ENCODE measurements at places on chromosomes 11 and 22.

DNA sequence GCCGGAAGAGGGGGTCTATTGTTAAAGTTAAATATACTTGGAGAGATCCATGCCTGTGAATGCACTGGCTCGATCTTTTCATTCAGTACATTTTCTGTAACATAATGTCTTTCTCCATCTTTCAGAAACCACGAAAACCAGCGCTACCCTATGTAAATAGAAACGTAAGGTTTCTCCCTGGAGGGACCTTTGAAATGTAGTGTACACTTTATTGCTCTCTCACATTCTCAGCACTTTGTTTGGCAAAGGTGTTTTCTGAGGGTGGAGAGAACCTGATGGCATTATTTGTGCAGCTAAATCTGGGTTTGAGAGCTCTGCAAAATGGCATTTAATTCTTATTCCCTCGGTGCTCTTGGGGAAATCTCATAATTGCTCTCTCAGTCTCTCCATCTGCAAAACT lies 468.4 kb downstream of the NELL1 start:
- DNase-seq = no peak

- no peak for DNase-seq
Observed at GRCh38 chr11:85947431-85948272, 92.5 kb downstream of the CCDC83 start.

GRCh38 chr11:65625628-65626342 lies 10.2 kb downstream of the PCNX3 start:
- no peak for DNase-seq

DNA sequence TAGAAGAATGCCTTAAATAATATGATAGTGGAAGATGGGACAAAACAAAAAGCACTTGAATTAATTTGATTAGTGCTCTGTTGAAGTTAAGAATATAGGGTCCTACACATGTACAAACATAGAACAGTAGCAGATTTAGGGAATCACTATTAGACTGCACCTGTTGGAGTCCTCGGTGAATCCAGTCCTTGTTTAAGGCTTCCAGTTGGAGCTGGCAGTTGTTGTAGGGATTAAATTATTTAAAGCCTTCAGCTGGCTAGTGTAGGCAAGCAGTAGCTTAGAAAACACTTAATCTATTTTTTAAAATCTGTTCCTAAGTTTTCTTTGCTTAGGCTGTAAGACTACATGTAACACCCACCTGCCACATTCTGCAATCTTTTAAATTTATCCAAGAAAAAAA lies 24.5 kb upstream of the CSTF3 start:
- no peak for DNase-seq

GRCh38 chr11:47179655-47179991 lies 2.9 kb upstream of the ARFGAP2 start:
- DNase-seq = no peak

DNA sequence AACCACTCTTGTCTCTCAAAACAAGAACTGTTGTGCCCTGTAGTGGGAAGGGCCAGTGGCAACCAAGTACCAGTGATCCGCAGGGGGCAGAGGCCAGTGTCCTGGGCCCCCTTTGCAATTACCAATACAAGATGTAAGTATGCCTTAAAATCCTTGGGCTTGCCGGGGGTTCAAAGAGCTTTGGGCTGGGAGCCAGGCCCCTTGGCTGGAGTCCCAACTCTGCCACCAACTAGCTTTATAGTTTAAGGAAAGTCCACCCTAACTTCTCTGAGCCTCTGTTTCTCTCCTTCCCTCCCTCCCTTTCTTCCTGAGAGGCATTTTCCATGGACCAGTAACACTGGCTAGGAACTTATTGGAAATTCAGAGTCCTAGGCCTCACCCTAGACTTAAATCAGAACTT lies 15.5 kb downstream of the CLMP start:
- no peak for DNase-seq

- DNase-seq = no peak
Observed at GRCh38 chr11:130624971-130625544, 176.6 kb downstream of the ADAMTS15 start.

GRCh38 chr11:57457643-57458023 lies 2.7 kb upstream of the RTN4RL2 start:
- DNase-seq = no peak

DNA sequence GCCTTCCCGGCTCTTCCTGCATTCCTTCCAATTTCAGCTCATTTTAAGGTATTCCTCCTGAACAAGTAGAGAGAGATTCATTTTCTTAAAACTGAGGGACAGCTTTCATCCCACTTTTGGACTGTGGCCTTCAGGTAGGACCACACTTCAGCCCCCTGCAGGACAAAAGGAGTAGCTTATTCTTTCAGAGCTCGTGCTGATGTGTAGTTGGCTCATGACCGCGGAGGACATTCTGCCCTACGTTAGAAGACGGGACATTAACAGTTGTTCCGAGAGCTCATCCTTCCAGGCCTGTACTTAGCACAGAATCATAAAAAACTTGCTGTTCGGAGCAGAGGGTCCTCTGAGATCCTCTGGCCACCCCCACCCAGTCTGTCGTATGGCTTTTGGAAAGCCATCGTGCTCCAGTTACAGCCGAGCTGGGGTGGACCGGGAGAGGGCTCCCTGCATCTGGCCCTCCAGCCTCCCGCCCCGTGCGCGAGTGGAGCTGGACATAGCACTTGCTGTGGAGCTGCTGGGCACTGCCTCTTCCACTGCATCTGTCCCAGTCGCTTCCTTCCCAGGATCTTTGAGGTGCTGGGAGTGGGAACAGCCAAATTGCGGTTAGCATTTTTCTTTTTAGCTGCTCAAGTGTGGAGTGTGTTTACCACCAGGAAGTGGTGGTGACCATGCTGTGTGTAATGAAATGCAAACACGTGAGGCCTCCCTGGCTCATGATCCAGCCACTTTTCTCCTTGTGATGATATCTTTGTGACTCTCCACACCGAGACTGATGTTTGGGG lies 250.3 kb downstream of the TBC1D22A start:
- no peak for DNase-seq

- no peak for DNase-seq
Observed at GRCh38 chr22:27022896-27023361, 365.5 kb downstream of the MIAT start.

- no peak for DNase-seq
Observed at GRCh38 chr22:26394777-26395176, 34.3 kb upstream of the ASPHD2 start.

GRCh38 chr22:27775087-27775698 lies 26.4 kb downstream of the MN1 start:
- no peak for DNase-seq

DNA sequence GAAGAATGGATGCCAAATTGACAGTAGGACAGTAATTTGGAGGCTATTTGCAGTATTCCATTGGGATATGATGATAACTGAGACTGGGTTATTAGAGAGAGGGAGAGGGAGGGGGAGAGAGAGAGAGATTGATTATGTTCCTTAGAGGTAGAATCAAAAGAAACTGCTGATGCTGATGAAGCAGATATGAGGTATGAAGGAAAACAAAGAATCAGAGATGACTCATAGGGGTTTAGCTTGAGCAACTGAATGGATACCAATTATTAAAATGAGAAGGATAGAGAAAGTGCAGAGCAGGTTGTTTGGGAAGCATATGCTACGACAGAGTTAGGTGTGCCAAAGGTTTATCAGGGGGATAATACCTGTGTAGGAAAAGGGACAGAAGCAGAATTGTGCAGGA lies 12.8 kb upstream of the NUCB2 start:
- no peak for DNase-seq

- no peak for DNase-seq
Observed at GRCh38 chr11:78262238-78262637, 73.5 kb downstream of the USP35 start.

- DNase-seq = no peak
Observed at GRCh38 chr11:74253361-74253760, 58.1 kb downstream of the P4HA3 start.

DNA sequence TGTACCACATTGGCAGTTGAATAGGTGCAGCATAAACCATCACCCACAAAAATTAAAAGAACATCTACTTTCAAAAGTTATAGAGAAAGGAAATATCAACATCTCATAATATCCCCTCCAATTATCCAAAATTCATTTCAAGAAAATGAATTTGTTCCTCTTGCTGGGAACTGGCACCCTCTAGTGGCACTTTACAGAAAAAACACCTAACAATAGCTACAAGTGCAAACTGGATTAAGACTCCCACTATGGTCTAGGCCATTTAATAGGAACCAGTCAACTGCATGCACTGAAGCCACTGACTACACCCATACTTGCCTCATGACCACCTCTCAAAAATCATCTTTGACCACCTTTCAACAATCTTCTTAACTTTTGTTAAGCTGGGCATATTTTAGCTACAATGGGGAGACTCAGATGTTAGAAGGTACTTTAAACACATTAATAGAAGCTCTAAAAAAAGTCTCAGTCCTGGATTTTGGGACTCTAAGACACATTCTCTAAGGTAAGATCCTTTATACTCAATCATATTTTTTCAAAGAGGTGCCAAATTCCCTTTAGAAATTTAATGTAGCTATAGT lies 17.3 kb downstream of the TRAF6 start:
- DNase-seq = no peak

GRCh38 chr11:6538456-6538855 lies 41.4 kb downstream of the DNHD1 start:
- no peak for DNase-seq

DNA sequence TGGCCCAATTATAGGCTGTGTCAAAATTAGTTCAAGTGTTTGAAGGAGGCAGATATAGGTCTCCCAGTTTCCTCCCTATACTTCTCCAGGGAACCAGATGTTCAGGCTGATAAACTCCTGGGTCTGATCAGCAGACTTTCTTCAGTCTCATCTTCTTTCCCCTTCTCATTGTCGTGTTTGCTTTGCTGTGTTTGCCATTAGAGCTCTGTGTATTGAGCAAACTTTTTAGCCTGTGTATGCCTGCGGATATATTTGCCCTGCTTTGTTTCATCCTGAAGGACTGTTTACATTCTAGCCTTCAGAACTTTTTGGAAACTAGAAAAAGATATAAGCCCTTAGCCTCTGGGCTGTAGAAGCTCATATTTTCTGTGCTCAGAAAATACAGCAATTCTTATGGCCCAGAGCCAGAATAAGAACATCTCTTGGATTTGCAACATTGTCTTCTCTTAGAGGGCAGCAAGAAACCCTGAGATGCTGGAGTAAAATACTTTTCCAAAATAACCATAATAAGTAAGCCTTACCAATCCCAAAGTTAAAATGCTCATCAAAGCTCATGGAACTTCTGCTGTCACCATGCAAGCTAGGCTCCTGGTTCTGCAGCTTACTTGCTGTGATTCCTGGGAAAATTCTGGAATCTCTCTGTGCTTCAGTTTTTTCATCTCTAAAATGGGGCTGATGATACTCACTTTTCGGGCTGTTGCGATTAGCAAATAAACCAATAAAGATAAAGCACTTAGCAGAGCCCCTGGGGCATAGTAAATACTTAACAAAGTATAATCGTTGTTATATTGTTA lies 34.1 kb upstream of the ME3 start:
- DNase-seq = no peak

Measured in stimulated activated CD8-positive, alpha-beta memory T cell treated with anti-CD3 and anti-CD28 coated beads, Interleukin-2, amount 100 ng/mL, for 1 hour (primary cell).